Uterine smooth muscle cell (primary cell): ENCODE measurements at places on chromosomes 13 and 19. TPM values are rescaled to one million over a fixed set of nuclear protein-coding genes. Genes with fewer than 3 reads are reported as not detected.

Gene OR4F17
- total RNA-seq, result not detected in 2 replicates

Gene CCDC8
- 30.4 and 37.2 TPM in 2 replicates for total RNA-seq

Gene GPC5
- total RNA-seq, result 0.11 and 0.25 TPM in 2 replicates

Gene SRRM5
- total RNA-seq, result not detected in 2 replicates

Gene POU4F1
- not detected in 2 replicates for total RNA-seq

Gene SIGLEC14
- total RNA-seq, result not detected in 2 replicates

Gene CHAMP1
- total RNA-seq, result 16.0 and 25.5 TPM in 2 replicates

Gene TNFSF11
- 0.22 TPM in 1 of 2 replicates, not detected in the other for total RNA-seq

Gene ACP5
- total RNA-seq, result 2.7 and 9.9 TPM in 2 replicates

Gene SLC7A9
- total RNA-seq, result 0.25 TPM in 1 of 2 replicates, not detected in the other

Gene HSH2D
- total RNA-seq, result not detected in 2 replicates

Gene WBP4
- total RNA-seq, result 13.8 and 15.2 TPM in 2 replicates

Gene ATP1A3
- total RNA-seq, result 0.11 and 0.37 TPM in 2 replicates

Gene U2AF2
- total RNA-seq, result 117 and 168 TPM in 2 replicates

Gene ZNF729
- total RNA-seq, result under 0.01 TPM in 1 of 2 replicates, not detected in the other

Gene CCL25
- not detected in 2 replicates for total RNA-seq

Gene PNMA8B
- total RNA-seq, result 0.44 and 1.00 TPM in 2 replicates

Gene ZNF99
- total RNA-seq, result under 0.01 TPM in 1 of 2 replicates, not detected in the other

Gene MCEMP1
- total RNA-seq, result not detected in 2 replicates

Gene PTPRH
- 7.4 and 15.3 TPM in 2 replicates for total RNA-seq

Gene CEACAM6
- total RNA-seq, result not detected in 2 replicates

Gene MUC16
- total RNA-seq, result under 0.01 TPM in 2 replicates

Gene PAK4
- 11.6 and 14.0 TPM in 2 replicates for total RNA-seq

Gene OR10H1
- total RNA-seq, result not detected in 2 replicates

Gene FLT3
- not detected in 2 replicates for total RNA-seq

Gene PSG7
- total RNA-seq, result not detected in 2 replicates

Gene PODNL1
- total RNA-seq, result under 0.01 and 1.2 TPM in 2 replicates

Gene OR7C1
- not detected in 2 replicates for total RNA-seq

Gene ZNF878
- 0.33 TPM in 1 of 2 replicates, not detected in the other for total RNA-seq

Gene ZNF222
- 7.5 and 7.9 TPM in 2 replicates for total RNA-seq

Gene ATP4A
- total RNA-seq, result not detected in 2 replicates

Gene LDLR
- 295 and 333 TPM in 2 replicates for total RNA-seq

Gene ZNF426
- 19.4 and 25.7 TPM in 2 replicates for total RNA-seq

Gene ADGRL1
- 0.77 and 1.4 TPM in 2 replicates for total RNA-seq

Gene CEACAM3
- not detected in 2 replicates for total RNA-seq

Gene GJB6
- not detected in 2 replicates for total RNA-seq

Gene SERP2
- total RNA-seq, result 6.9 and 7.9 TPM in 2 replicates

Gene ZNF470
- 3.5 and 4.9 TPM in 2 replicates for total RNA-seq

Gene NLRP7
- 0.22 TPM in 1 of 2 replicates, not detected in the other for total RNA-seq

Gene FDX2
- total RNA-seq, result 18.2 and 28.6 TPM in 2 replicates

Gene MBD3L3
- total RNA-seq, result not detected in 2 replicates

Gene WIZ
- 6.2 and 8.5 TPM in 2 replicates for total RNA-seq

Gene PPFIA3
- total RNA-seq, result 1.2 and 1.5 TPM in 2 replicates

Gene KLK3
- total RNA-seq, result not detected in 2 replicates

Gene CYP2S1
- 0.22 and 0.25 TPM in 2 replicates for total RNA-seq

Gene ANKLE1
- 0.44 and 1.00 TPM in 2 replicates for total RNA-seq

Gene ADGRE3
- under 0.01 TPM in 1 of 2 replicates, not detected in the other for total RNA-seq

Gene N4BP2L1
- total RNA-seq, result 2.0 and 2.5 TPM in 2 replicates

Gene OR7A5
- total RNA-seq, result not detected in 2 replicates

Gene PTGER1
- 5.2 and 6.1 TPM in 2 replicates for total RNA-seq

Gene NKPD1
- 0.12 and 0.44 TPM in 2 replicates for total RNA-seq

Gene HPN
- total RNA-seq, result not detected in 2 replicates
